WERI-Rb-1 (cell line): ENCODE measurements at places on chromosomes 4 and X.

GRCh38 chr4:27429364-27429871 is 568.8 kb downstream of the STIM2 start:
- DNase-seq, result no peak

GRCh38 chr4:5892323-5893003 is 423 bp downstream of the CRMP1 start:
- DNase-seq, result peak; percentile 65

GRCh38 chr4:55356991-55357461 is 11.0 kb downstream of the SRD5A3 start:
- no peak for DNase-seq

GRCh38 chr4:169957785-169958184 is 68.4 kb downstream of the MFAP3L start:
- DNase-seq, result no peak

GRCh38 chr4:17962171-17962570 is 59.4 kb downstream of the LCORL start:
- no peak for DNase-seq

GRCh38 chr4:3470244-3471097 is 7.4 kb downstream of the DOK7 start:
- DNase-seq, result no peak

DNA sequence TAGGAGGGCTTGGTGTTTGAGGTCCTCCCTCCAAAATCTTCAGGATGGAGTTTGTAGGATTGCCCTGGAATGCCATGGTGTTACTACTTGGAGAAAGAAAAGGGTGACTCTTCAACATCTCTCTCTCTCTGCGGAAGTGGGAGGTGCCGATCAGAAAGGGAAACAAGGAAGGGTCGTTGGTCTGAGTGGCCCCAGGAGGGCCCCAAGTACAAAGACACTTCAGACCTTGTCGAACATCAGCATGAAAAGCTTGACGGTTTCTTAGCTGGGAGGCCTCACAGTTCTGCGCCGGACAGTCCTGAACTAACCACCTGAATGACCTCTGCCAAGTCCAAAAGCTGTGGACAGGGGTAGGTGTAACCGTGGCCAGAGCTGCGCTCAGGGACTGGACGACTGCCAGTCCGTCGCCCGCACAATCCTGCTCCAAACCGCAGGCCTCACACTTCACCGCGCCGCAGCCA is 646 bp upstream of the GSX2 start:
- no peak for DNase-seq
